ENCODE measurements at places on chromosomes 5 and 9.

DNA sequence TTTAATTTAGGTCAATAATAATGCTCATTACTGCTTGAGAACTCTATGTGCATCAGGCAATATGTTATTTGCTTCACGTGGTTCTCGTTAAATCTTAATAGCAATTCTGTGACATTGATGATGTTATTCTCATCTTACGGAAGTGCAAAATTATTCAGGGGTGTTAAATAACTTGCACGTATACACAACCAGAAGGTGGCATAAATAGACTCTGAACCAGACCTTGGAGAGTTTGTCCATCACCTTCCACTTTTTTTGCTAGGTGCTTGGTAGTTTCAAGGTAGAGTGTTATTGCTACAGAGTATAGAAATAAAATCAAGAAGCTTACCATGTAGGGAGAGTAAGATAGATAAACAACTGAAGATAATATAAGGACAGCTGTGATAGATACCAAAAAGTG is 23.6 kb upstream of the TNFAIP8 start:
- no peak for DNase-seq

- DNase-seq: no peak
These were observed 4.3 kb upstream of the TIFAB start for GRCh38 chr5:135456238-135457099.

DNA sequence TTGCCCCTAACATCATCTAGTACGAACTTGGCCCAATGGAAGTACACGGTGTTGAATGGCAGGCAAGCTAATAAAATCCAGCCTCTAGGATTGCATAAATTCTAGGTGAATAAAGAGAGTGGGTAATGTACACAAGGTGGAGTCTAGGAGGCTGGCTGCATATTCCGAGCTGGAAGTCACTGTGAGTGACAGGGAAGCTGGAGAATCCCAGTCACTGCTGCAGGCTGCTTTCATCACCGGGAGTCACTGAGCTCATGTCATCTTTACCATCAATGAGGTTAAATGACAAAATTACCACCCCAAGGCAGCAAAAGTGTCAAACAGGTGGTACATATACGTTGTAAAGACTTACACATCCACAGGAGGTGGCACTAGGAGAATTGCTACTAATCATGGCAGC is 91.3 kb upstream of the HMHB1 start:
- DNase-seq: no peak

DNA sequence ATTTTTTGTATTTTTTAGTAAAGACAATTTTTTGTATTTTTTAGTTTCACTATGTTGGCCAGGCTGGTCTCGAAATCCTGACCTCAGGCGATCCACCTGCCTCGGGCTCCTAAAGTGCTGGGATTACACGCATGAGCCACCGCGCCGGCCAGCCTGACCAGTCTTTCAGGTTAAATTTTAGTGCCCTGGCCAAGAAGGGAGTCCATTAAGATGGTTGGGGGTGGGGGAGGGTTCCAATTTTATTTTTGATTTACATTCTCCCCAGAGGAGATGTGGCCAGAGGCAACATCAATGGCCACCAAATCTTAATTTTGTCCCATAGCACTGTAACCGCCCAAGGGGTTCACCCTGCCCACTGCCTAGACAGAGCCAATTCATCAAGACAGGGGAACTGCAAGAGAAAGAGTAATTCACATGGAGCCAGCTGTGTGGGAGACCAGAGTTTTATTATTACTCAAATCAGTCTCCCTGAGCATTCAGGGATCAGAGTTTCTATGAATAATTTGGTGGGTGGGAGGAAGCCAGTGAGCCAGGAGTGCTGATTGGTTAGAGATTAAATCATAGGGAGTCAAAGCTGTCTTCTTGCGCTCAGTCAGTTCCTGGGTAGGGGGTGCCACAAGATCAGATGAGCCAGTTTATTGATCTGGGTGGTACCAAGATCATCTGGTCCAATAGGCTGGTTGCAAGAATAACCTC is 24.7 kb downstream of the TBCA start:
- DNase-seq: no peak

DNA sequence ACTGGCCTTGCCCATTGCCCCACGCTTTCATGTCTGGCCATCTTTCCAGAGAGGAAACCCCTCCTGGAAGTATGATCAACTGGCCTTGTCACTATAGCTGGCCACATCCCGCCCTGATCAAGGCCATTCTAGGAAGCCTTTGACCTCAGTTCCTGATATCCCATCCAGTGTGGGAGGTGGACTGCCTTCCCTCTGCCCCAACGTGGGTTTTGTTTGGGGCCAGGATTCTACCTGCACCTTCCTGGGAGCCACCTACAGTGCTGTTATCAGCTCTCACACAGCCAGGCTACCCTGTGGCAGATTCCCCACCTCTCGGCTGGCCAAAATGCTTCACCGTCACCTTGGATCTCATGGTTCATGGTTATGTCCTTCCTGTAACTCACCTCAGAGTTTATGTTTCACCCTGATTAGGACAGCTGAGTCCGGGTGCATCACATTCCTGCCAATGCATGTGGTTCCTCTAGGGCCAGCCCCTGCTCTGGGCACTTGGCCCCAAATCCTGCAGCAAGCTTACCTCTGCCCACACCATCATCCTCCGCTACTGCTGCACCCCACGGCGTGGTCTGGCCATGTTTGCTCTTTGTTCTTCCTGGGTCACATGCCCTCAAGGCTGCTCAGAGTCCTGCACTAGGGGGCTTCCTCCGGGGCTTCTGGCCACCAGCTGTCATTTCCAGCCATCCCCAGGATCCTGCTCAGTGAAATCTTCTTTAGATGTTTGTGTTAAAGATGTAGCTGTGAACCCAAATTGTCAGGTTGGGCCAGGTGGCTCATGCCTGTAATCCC is 24.2 kb upstream of the S1PR3 start:
- no peak for DNase-seq

- no peak for DNase-seq
These were observed 674 bp downstream of the C5orf15 start for GRCh38 chr5:133967698-133968203.

DNA sequence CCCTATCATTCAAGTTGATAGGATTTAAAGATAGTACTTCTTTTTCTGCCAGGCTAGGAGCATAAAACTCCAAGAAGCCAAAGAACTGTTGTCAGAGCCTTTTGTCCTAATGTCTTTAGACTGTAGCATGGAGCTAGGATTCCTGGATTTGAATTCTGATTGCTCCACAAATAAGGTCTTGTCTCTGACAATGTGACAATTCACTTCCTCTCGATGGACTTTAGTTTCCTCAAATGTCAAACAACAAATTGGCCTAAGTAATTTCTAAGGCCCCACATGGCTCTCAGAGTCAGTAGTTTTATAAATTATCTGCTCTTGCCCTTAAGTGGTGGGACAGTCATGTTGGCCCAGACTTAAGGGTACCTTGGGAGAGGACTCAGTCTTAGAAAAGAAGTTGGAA is 36.7 kb downstream of the RFK start:
- DNase-seq: no peak

- DNase-seq: no peak
These were observed 118.7 kb upstream of the CD180 start for GRCh38 chr5:67315082-67315989.

GRCh38 chr5:16791036-16791705 is 144.9 kb downstream of the MYO10 start:
- DNase-seq: peak; percentile 64

DNA sequence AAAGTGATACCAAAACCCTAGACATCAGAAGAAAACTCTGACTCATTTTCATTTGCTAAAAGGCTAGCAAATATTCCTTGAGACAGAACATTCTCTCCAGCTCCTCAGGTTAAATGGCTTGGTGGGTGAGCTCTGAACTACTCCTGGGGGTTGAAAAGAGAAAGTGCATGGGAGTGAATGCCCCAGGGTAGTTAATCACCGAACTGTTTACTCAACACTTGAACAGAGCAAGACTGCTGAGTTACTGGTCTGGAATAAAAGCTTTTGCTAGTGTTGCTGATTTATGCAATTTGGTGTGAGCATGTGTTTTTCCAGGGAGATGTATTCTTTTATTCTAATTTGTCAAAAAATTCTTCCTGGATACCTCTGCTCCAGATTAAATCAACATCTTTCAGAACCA is 88.3 kb upstream of the PRDM9 start:
- no peak for DNase-seq

GRCh38 chr5:178839319-178839704 is 20.4 kb upstream of the ZNF354B start:
- peak; percentile 1 for DNase-seq

DNA sequence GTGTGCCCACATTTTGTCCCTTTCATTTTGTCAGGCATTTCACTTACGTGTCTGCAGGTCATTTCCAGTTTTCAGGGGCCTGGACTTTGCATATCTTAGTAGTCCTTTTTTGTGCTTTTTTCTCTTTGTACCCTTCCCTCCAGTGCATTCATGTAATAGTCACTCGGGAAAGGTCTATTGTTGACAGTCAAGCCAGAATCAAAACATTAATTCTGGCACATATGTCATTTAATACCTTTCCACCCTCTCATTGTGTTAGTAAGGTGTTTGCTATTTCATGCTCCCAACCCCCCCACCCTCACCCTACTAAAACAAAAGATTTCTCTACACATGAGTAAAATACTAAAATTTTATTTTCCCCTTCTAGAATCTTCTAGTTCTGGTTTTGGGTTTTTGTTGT is 42.7 kb downstream of the UGCG start:
- DNase-seq: no peak

DNA sequence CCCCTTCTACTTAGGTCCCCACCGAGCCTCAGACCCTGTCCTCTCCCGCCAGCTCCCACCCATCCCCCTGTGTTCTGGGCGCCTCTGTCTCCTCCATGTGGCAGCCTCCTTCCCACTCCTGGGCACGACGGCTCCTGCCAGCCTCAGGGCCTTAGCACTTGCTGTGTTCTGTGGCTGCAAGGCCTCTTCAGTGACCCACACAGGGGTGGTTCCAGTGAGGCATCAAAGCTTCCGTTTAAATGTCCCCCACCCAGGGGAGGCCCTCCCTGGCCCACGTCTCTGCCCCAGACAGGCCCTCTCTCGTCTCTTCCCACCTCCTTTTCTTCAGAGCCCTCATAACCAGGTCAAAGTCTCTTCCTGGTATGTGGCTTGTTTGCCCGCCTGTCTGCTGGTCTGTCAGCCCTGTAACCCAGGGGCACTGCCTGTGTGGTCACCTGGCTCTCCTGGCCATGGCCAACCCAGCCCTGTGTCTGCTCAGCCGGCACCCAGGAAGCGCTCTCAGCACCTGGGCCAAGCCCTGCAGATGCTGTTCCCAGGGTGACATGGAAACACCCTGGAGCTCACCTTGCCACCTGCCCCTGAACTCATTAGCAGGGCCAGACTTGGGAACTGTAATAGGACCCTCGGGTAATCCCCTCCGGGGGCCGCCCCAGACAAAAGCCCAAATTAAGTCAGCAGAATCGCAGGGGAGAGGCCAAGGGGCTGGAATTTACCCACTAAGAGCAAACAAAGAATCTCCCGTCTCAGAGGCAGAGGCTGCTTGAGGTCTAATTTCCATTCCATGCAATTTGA is 33.7 kb downstream of the LHX3 start:
- DNase-seq: no peak

GRCh38 chr5:43993634-43994351 is 390.8 kb downstream of the NNT start:
- DNase-seq: no peak

DNA sequence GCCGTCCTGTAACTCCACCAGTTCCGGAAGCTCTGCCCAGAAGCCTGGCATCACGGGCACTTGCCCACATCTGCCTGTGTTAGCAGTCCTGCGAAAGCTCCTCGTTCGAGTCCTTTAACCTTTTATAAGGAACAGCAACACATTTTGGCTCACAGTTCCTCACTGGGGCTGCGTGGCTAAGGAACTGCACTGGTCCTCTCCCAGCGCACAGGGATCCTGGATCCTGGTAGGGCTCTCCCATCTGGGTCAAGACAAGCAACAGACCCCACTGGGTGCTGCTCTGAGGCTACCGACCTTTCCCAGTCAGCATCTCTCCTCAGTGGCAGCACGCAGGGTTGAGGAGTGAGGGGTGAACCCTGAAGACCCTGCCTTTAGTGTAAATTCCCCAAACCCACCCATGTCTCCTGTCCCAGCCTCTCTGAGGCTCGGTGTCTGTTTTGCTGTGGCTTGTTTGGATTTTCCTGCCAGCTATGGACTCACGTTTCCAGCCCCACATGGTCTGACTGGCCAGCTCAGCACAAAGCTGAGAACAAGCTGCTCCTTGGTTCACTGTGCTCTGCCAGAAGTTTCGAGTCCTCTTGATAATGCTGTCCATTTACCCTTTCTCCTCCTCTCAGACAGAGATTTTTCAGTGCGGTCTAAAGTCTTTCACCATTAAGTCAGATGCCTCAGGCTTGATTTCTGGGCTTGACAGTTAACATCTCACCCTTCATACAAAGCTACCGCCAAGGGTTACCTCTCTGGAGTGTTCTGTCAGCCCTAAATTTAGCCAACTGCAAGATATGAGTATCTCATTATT is 80.0 kb downstream of the AK8 start:
- no peak for DNase-seq

- DNase-seq: no peak
These were observed 63.3 kb downstream of the CAVIN4 start for GRCh38 chr9:100641166-100641565.

DNA sequence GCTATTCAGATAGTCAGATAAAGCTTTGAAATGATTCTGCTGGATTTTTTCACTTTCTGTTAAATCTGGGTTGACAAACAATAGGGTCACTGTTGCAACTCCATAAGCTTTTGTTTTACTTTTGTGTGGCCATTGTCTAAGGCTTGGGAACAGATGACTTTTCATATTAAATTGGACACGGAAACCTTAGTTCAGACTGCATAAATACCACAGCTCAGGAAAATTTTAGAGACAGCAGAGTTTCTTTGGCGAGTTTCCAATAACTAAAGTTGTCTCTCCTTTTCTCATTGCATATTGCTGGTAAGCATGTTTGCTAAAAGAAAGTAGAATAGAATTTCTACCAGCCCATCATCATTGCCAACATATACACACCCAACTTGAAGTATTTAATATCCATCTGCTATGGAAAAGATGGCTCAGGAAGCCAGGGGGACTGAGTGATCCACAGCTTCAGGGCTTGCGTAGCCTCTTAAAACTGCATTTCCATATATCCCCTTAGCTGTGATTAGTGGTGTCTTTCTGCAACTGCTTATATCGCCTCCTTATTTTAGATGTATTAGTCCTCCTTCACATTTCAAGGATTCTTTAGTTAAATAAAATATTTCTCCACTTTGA is 168.2 kb downstream of the ARHGAP26 start:
- no peak for DNase-seq

DNA sequence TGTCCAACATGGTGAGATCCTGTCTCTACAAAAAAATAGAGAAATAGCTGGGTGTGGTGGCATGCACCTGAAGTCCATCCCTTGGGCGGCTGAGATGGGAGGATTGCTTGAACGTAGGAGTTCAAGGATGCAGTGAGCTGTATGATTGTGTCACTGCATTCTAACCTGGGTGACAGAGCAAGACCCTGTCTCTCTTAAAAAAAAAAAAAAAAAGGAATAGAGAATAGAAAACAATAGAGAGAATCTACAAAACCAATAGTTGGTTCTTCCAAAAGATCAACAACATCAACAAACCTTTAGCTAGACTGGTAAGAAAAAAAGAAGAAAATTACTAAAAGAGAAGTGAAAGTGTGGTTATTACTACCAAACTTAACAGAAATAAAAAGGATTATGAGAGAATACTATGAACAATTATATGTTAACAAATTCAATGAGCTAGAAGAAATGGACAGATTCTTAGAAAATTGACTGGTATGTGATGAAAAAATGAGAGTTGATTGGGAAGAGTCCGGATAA is 8.1 kb upstream of the SLC38A9 start:
- DNase-seq: no peak
